Lower leg skin (tissue), 4 donors: ENCODE measurements at places on chromosomes 6 and 20. TPM values are rescaled to one million over a fixed set of nuclear protein-coding genes. Genes with fewer than 3 reads are reported as not detected.
A peak's percentile ranks its signal among the peaks of the same experiment; 100 is the strongest.

DNA sequence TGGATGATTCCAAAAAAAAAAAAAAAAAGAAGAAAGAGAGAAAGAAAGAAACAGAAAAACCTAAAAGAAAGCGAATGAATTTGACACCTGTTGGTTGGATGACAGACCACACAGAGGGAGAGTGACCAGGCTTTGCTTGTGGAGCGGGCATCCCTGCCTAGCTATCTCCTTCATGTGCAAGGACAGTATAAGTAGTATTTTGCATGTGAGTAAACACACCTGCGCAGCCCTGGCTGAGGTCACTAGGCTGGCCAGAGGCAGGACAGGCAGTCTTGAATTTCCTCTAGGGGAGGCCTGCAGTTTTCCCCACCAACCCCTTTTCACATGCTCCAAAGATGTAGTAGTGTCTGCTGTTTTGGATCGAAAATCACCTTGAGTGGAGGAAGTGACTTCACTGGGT, 126.4 kb downstream of the CCDC170 start:
- no peak for DNase-seq

- DNase-seq: no peak
Measured at GRCh38 chr6:1463751-1464426, 74.5 kb downstream of the FOXF2 start.

- no peak for DNase-seq
Measured at GRCh38 chr20:3515379-3516170, 44.8 kb downstream of the ATRN start.

- DNase-seq: no peak
Measured at GRCh38 chr6:15301179-15302006, 55.5 kb downstream of the JARID2 start.

DNA sequence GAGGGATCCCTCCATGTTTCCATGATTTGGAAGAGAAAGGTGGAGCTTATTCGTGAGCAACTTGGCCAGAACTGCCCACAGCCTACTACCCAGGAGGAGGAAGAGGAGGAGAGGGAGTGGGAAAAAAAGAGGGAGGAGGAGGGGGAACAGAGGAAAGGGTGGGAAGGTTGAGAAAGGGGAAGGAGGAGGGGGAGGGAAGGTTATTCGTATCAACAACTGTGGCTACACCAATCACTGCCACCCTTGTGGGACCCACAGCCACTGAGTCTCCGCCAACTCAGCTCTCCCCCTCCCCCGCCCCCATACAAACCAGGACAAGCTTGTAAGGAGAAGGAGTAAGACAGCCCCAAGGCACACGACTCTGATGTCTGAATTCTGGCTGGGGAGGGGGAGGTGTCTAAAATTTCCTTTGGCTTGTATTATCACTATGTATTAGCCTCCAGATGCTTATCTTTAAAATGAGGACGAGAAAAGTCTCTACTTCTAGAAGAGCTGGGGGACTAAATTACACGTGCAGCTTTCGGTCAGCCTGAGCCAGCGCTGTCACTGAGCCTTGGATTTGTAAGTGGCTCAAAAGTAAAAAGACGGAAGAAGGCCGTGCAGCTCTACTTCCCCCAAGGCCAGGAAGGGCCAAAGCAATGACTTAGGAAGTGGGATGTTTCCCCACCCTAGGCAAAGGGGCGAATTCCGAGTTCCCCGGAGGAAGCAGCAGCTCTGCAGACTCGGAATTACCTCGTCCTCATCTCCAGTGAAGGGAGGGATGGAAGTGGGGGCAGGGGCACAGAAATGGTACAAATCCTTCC, 1.0 kb downstream of the FKBP1A start:
- DNase-seq: no peak

DNA sequence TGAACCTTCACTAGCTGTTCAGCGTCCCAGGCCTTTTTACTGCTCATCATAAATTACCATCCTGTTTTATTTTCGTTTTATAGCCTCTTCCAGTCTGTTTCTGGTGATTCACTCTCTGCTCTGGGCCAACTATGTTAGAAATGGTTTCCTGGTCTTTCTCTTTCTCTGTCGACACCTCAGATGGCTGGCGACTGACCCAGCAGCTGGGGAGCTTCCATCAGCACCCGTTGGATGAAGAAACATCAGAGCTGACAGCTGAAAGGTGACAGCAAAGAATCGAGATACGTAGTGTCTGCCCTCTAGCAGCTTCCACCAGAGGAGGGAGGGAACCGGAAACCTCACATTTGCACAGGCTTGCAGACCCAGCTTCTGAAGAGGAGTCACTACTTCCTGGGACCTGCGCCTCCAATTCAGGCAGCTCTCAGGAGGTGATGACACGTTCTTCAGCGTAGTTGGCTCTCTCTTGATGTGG, 82.9 kb upstream of the MLN start:
- peak; percentile 67 for DNase-seq

- no peak for DNase-seq
Measured at GRCh38 chr6:314377-314776, 22.1 kb downstream of the DUSP22 start.

GRCh38 chr6:21752054-21752811, 158.7 kb downstream of the SOX4 start:
- DNase-seq: no peak

GRCh38 chr6:15491255-15491985, 171.4 kb downstream of the DTNBP1 start:
- peak; percentile 94 for DNase-seq

GRCh38 chr20:11031300-11031699, 357.5 kb upstream of the JAG1 start:
- no peak for DNase-seq

RIPOR2 gene
- 10.9 TPM for total RNA-seq

HLA-DQA2 gene
- 3.4 TPM for total RNA-seq

TMEM217 gene
- 0.76 TPM for total RNA-seq

DNAH8 gene
- total RNA-seq: 0.19 TPM

HSPA12B gene
- 5.6 TPM for total RNA-seq

RIMS1 gene
- total RNA-seq: 1.3 TPM

OLIG3 gene
- total RNA-seq: not detected

LY6G6D gene
- not detected for total RNA-seq

EMILIN3 gene
- total RNA-seq: 1.0 TPM

COL19A1 gene
- 0.12 TPM for total RNA-seq
